ENCODE measurements at places on chromosomes 3 and 15.

- no peak for DNase-seq
Observed at GRCh38 chr3:138567403-138567802, 26.7 kb downstream of the CEP70 start.

- no peak for DNase-seq
Observed at GRCh38 chr3:101170062-101170771, 150.2 kb downstream of the IMPG2 start.

- no peak for DNase-seq
Observed at GRCh38 chr15:57118013-57118799, 199.8 kb downstream of the TCF12 start.

DNA sequence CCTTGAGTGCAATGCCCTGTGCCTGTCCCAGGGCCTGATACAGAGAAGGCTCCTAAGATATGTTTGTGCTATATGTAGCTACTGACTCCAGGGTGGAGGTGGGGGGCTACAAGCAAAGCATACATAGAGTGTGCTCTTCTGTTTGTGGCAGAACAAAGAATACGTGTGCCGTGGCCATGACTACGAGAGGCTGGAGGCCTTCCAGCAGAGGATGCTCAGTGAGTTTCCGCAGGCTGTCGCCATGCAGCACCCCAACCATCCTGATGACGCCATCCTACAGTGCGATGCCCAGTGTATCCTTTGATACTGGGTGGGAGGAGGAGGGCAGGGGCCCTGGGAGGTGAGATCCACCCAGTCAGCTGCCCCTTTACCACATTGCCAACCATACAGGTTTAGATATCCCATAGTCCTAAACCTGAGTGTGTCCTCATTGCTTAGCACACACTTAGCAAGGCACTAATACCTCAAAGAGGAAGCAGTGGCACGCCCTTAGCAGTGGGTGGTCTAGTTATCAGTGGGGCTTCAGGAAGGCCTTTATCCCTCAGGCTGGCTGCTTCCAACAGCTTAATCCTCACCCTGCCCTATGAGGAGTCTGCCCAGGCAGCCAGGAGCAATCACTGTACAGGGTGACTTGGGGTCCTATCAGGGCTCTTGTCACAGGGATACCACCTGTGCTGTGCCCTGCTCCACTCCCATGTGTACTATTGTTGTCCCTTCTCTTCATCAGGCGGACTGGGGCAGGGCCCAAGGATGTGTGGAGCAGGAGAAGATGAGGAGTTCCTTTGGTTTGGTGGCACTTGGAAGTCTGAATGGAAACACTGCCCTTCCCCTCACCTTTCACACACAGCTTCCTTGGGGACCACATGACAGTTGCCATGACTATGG is 30.1 kb upstream of the MANF start:
- DNase-seq, result no peak

DNA sequence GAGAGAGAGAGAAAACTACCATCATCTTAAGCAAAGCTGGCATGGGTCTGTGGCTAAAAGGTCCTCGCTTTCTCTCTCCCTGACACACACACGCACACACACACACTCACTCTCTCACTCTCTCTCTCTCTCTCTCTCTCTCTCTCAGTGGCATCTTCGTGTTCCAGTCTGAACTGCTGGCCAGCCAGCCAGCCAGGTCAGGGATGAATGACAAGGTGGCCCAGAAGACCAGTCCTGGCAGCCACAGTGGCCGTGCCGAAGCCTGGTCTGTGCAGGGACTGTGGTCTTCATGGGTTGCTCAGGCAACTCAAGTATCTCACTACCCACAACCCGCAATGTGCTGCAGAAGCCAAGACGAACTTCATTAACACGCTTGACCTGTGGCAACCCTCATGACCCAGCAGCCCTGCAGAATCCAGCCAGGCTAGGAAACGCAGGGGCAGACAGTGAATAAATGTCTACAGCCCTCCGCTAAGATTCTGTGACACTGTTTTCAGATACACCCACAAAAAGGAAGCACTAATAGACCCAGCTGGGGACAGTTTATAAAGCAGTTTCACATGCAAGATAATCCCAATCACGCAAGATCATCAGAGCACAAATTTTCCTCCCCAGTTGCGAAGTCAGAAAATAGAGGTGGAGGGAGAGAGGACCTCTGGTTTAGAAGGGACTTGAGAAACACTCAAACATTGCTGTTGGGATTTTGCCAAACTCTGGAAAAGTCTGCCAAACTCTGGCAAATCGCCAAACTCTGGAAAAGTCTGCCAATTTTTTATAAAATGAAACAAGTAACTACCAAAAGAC is 66.4 kb downstream of the XXYLT1 start:
- DNase-seq, result no peak

DNA sequence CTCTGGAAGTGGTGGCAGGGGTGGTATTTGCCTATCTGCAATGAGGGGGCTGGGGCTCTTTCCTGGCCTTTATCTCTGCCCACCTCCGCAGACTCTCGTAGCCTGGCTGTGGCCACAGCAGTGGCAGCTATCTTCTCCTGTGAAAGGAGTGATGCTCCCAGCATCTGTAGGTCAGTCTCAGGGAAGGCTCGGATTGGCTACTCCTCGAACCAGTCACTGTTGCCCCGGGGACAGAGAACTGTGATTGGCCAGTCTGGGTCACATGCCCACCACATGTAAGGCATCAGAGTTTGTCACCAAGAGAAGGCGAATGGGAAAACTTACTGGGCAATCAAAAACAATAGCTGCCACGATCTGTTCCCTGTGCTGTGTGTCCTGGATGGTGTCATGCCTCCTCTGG is 30.1 kb upstream of the FGD5 start:
- no peak for DNase-seq

DNA sequence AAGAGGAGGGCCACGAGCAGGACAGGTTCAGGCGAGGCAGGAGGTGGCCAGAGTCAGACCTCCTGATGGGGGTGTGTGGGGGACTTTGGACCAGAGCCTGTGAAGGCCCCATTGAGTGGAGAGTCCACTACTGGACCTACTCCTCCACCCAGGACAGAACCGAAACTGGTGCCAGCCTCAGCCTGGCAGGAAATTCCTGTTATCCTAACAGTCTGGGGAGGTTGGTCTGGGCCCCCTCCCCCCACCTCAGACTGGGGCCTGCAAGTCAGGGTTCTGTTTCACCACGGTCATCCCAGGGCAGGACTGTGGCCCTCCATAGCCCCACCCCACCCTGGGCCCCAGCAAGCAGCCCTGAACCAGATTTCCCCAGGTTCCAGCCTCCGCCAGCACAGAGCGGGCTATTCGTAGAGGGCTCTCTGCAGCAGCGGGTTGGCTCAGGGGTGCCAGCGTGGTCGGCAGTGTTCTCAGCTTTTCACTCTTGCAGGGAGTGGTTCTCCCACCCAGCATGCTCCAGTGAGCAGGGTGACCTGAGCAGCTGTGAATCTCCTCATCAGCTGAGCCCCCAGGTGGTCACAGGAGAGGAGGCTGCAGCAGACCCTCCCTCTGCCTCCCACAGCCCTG is 217.3 kb downstream of the TBC1D2B start:
- no peak for DNase-seq

- no peak for DNase-seq
Observed at GRCh38 chr3:140809316-140809715, 131.5 kb downstream of the TRIM42 start.

DNA sequence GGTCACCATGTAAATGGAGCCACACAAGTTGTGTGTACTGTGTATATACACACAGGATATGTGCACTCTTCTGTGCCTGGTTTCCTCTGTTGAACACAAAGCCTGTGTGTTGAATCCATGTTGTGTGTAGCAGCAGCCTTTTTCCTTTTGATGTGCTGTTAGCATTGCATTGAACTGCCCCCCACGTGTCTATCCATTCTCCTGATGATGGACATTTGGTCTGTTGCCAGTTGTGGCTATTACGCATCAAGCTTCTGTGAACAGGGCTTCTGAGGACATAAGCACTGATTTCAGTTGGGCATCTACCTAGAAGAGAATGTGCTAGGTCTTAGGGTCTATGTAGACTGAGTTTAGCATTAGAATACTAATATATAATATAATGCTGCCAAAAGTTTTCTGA is 77.4 kb downstream of the LSM3 start:
- DNase-seq, result no peak

- DNase-seq, result no peak
Observed at GRCh38 chr3:45794177-45794560, 2.2 kb downstream of the SLC6A20 start.
